Right hindlimb (tissue), 1 donor: ENCODE measurements at places on chromosomes 3 and 15.
A peak's percentile ranks its signal among the peaks of the same experiment; 100 is the strongest.

DNA sequence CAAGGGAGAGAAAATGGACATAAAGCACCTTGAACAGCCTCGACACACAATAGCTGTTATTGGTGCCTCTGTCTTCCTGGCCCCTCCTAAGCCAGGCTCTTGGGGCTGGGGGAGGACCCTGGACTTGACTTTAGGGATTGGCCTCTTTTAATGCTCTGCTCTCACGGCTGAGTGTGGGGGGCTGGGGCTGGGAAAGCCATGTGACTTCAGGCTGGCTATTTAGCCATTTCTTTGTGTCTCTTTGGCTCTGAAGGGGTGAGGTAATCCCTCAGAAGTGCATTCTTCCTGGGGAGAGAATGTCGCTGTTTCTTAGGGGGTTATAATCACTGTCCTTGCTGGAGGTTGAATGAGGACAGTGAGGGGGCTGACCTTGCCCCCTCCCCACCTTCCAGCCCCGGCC, 26.2 kb downstream of the MAGEF1 start:
- peak; percentile 77 for DNase-seq

DNA sequence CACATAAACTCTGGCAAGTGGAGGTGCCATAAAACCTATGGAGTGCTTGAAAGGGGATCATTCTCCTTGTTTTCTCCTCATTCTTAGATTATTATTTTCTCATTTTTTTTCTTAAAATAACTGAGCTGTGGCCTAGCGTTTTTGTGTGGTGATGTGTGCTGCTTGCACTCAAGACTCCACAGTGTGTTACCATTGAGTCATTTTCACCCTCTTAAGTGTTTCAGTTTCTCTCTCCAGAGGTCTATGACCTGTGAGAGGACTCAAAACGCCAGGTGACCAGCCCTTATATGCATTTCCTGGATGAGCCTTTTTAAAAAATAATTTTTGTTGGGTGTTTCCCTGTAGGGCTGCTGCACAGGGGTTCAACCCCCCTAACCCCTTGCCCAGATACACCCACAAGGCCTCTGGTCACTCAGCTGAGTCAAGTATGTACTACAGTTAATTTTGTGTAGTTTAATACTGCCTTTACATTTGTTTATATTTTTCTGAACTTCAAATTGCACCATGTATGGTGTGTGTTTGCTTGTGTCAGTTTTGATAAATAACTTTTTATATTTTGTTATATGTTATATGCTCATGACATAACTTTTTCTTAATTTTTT, 15.4 kb upstream of the BTLA start:
- no peak for DNase-seq

GRCh38 chr3:19093084-19093483, 55.2 kb upstream of the KCNH8 start:
- no peak for DNase-seq

- no peak for DNase-seq
Observed at GRCh38 chr3:49912881-49913281, 9.2 kb upstream of the MST1R start.

- no peak for DNase-seq
Observed at GRCh38 chr15:67179411-67179995, 75.0 kb downstream of the AAGAB start.

DNA sequence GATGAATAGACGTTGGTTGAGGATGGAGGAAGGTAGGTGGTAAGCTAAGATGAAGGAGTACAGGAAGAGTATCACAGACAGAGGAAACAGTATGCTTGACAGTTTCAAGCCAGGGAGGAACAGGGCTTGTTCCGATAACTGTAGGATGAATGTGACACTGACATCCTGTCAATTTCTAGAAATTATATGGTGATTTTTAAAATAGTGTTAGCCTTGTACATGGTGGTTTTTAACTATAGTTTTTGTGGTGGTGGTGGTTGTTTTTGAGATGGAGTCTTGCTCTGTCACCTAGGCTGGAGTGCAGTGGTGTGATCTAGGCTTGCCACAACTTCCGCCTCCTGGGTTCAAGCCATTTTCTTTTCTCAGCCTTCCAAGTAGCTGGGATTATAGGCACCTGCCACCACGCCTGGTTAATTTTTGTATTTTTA, 92.8 kb downstream of the FNDC3B start:
- DNase-seq: no peak
